Stimulated activated CD4-positive, alpha-beta T cell treated with anti-CD3 and anti-CD28 coated beads, Interleukin-12 subunit alpha, Interleukin-12 subunit beta, amount 100 ng/mL, for 24 hours (primary cell): ENCODE measurements at places on chromosomes 4 and X.

DNA sequence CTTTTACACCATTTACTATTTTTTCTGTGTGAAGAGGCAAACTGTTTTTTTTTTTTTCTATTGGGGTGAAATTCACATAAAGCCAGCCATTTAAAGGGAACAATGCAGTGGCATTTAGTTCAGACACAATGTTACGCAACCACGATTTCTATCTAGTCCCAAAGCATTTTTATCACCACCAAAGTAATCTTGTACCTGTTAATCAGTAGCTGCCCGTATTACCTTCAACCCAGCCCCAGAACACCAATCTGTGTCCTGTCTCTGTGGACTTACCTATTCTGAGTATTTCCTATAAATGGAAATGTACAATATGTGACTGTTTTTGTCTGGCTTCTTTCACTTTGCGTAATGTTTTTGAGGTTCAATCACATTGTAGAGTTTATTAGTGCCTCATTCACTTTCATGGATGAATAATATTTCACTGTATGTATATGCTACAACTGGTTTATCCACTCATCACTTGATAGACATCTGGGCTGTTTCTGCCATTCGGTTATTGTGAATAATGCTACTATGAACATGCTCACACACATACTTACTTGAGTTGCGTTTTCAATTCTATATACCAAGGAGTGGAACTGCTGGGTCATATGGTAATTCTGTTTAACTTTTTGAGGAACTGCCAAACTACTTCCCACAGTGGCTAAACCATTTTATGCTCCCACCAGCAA is 116.2 kb downstream of the CDS1 start:
- DNase-seq: no peak

GRCh38 chr4:118335324-118335723 is 17.5 kb downstream of the PRSS12 start:
- DNase-seq: no peak

DNA sequence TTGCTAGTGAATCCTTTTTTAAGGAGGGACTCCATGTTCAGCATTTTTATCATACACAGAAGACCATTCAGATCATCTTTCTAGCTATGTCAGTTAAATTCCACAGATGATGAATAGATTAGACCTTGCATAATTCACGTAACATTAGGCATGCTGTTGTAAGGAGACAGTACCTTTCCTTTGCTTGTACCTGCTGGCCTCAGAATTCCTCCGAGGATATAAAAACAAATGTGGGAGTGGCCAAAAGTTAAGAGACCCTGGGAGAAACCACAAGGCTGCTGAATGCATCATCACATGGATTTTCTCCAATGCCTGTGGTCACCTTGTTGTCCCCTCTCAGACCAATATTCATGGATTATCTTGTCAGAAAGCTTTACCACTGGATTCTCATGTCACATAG is 201.4 kb downstream of the MAGEB17 start:
- no peak for DNase-seq

GRCh38 chr4:38964942-38965775 is 67.0 kb downstream of the TMEM156 start:
- DNase-seq: no peak

GRCh38 chr4:176340871-176341685 is 21.3 kb downstream of the SPCS3 start:
- no peak for DNase-seq

DNA sequence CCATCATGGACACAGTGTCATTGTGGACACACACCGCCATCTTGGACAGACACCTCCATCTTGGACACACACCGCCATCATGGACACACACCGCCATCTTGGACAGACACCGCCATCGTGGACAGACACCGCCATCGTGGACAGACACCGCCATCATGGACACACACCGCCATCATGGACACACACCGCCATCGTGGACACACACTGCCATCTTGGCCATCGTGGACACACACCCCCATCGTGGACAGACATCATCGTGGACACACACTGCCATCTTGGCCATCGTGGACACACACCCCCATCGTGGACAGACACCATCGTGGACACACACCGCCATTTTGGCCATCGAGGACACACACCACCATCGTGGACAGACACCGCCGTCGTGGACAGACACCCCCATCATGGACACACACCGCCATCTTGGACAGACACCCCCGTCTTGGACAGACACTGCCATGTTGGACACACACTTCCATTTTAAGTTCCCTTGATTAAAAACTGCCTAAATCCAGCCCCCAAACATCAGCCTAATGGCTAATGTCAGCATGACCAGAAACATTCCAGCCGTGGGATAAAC is 9.1 kb downstream of the ASMTL start:
- no peak for DNase-seq

DNA sequence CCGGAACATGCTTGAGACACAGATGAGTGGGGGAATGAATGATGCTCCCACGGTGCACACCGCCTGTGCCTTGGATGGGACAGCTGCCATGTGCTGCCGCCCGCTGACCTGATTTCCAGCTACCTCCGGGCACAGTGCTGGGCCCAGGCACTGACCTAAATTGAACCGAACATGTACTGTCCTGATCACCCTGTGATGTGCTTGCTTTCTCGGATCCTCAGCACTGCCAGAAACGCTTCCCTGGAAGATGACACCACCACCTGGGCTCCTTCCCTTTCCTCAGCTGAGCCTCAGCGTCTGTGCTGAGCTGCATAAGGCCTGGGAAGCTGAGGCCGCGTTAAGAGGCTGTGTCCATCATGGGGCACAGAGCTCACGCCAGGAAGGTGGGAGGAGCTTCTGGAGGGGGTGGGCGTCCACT is 39.3 kb upstream of the MXD4 start:
- no peak for DNase-seq

GRCh38 chr4:30719454-30720020 is 632 bp upstream of the PCDH7 start:
- DNase-seq: no peak

GRCh38 chr4:177740563-177740962 is 298.3 kb upstream of the AGA start:
- no peak for DNase-seq

GRCh38 chr4:123777373-123777772 is 380.8 kb downstream of the SPRY1 start:
- DNase-seq: no peak

GRCh38 chr4:110400086-110400485 is 75.9 kb upstream of the ENPEP start:
- DNase-seq: no peak

- DNase-seq: no peak
Measured at GRCh38 chrX:121851033-121851432, 803.6 kb downstream of the GLUD2 start.

GRCh38 chrX:20144491-20144890 is 2.9 kb upstream of the EIF1AX start:
- DNase-seq: no peak

GRCh38 chr4:76306882-76307659 is 538 bp downstream of the STBD1 start:
- DNase-seq: no peak
